ENCODE measurements at places on chromosomes 6 and 20.

- DNase-seq: no peak
These were observed 347.8 kb downstream of the CDKAL1 start for GRCh38 chr6:20882014-20882413.

DNA sequence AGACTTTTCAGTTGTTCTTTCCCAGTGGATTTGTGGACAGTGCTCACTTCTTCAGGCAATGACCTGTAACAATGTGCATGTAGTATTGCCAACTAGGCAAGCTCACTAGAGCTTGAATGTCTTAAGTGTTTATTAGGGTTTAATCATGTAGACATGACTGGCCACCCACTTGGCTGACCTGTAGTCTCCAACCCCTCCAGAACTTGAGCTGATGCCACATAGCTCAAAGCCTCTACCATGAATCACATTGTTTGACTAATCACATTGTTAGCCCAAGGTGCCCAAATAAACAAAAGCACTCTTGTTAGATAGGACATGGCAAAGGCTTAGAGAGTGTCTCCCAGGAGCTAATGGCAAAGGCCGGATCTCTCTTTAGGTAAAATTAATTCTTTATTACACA is 272.7 kb downstream of the GRIK2 start:
- DNase-seq: peak; percentile 14

GRCh38 chr6:170147832-170148708 is 142.8 kb downstream of the DLL1 start:
- DNase-seq: no peak

DNA sequence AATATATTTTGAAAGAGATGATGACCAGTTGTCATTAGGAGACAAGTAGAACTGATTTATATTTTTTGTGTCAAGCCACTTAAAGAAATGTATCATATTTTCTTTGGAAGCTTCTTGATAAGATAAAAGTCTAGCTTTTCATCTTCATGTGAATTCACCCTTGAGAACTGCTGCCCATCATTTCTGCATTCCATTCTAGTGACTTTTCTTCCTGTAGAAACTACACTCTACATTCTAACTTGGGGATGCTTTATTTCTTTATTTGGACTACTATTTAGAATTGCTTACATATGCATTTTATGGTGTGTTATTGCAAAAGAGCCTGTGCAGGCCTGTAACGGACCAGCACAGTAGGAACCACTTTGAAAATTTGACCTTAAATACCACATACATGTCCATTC is 335.0 kb upstream of the KCNQ5 start:
- no peak for DNase-seq

DNA sequence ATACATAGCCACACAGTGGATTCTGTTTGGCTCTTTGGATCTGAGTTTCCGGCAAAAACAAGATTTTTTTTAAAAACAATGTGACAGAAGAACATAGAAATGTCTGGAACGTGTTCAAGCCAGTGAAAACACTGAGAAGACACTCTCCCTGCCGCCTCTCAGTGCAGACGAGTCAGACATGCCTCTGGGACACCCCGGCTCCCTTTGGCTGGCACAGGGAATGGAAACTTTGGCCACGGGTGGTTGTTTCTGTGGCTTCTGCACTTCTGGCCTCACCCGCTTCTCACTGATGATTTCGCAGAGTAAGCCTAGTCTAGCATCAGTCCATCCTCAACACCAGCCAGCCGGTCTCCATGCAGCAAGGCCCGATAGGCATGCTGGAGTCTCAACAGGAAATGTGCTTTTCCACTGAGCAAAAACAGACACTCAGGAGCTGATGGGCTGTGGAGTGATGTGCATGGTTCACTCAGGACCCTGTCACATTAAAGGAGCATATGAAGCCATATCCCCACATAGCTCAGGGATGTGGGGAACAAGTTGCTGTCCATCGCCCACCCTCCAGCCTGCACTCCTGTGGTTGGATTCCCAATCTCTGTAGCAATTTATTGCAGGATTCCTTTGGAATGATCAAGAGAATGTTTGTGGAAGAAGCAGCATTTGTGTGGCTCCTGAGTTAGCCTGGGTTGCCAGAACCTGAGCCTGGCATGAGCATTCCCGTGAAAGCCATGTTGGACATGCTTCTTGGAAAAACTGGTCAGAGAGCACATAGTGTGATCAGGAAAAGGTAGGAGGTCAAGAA is 262.0 kb upstream of the RIN2 start:
- peak; percentile 44 for DNase-seq

DNA sequence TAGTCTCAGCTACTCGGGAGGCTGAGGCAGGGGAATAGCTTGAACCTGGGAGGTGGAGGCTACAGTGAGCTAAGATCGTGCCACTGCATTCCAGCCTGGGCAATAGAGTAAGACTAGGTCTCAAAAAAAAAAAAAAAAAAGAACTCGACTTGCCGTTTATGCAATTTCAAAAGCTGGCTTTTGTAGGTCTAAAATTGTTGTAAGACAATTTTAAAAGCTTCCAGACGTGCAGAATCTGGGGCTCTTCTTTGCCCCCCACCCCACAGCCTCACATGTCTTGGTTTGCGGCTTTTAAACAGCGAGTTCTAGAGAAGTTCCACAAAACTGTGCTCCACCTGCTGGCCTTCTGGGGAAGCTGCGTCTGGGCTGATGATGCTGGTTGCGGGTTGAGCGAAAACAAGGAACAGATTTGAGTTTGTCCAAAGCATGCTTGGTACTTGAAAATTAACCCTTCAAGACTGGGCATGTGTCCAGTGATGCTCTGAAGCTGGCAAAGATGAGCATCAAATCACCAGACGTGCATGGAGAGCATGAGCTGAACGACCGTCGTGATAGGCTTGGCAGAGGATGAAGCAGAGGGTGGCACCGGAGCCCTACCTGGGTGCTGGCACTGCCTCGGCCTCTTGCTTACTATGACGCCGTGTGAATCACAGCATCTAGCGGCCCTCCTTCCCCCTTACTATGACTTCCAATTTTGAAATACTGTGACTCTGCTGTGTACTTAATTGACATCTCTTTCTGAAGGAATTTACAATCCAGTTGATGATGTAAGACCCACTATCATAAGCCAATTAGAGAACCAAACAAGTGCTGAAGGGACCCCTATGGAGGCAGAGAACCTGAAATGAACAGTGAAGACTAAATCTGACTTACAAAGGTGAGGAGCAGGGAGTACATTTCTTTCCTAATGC is 171.4 kb downstream of the GMPR start:
- no peak for DNase-seq

GRCh38 chr20:41047975-41048305 is 19.3 kb downstream of the TOP1 start:
- no peak for DNase-seq

DNA sequence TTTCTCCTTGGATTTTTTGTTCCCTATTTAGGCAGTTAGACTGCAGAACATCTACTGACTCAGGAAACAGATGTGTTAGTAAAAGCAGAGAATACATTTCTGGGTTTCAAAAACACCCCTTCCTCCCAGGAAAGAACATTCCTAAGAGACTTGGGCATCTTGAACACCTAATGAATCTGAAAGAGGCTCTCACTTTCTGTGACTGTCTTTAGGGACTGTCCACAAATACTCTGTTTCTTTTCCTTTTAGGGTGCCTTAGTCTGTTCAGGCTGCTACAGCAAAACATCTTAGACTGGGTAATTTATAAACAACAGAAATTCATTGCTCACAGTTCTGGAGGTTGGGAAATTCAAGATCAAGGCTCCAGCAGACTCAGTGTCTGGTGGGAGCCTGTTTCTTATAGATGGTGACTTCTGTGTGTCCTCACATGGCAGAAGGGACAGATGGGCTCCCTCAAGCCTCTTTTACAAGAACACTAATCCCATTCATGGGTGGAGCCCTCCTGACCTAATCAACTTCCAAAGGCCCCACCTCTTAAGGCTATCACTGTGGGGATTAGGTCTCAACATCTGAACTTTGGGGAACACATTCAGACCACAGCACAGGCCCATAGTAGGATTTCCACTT is 19.4 kb upstream of the CCN5 start:
- DNase-seq: peak; percentile 49

DNA sequence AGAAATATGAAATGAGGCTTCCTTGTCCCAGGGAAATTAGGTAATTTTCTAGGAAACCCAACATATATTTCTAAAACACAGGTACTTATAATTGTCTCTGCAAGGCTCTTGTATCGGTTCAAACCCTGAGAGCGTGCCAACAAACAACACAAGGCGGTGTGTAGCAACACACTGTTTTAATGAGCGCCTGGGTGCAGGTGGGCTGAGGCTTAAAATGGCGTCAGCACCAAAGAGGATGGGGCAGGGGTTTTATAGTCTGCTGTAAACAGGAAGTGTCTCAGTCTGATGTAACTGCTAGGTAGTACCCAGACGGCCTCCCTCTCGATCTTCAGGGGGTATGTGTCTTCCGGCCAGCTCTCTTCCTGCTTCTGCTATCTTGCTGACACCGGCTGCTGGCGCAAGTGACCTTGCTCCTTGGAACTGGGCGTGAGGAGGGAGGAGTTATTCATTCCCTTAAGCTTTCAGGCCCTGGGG is 69.7 kb downstream of the EPB41L2 start:
- no peak for DNase-seq

DNA sequence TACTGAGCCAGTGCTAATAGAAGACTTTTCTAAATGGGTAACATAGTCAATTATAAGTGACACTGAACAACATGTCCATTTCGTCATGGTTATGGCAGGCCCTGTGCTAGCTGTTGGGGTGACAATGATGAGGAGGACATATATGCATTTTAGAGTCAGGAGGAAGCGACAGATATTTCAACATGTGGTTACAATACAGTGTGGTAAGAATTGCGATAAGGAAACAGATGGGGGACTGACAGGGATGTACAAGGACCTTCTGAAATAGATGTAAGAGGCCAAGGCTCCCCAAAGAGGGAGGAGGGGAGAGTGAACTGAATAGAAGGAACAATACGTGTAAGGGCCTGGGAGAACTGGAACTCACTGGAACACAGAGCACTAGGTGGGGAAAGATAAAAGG is 11.7 kb downstream of the MMP24 start:
- no peak for DNase-seq

DNA sequence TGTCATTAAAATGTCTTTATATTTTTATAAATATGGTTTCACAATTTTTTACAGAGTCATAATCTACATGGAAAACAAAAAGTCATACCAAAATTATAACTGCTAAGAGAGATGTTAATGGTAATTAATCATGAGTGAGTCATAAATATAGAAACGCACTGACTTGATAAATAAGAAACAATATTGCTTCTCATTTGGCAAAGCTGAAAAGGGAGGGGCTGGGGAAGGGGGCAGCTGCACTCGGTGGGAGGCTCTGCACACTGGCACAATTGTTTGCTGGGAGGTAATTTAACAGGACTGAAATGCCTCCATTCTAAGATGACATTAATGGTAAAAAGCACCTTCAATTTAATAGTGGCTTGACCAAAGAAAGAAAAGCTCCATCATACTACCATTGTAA is 133.3 kb upstream of the AGPAT4 start:
- DNase-seq: no peak

DNA sequence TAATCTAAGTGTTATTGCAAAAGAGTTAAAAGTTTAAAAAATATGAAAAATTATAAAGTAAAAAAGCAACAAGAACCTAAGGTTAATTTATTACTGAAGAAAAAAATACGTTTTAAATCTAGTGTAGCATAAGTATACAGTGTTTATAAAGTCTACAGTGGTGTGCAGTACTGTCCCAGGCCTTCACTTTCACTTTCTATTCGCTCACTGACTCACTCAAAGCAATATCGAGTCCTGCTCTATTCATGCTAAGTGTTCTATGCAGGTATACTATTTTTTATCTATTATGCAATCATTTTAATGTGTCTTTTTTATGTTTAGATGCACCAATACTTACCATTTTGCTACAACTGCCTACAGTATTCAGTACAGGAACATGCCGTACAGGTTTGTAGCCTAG is 113.0 kb downstream of the MANEA start:
- no peak for DNase-seq

DNA sequence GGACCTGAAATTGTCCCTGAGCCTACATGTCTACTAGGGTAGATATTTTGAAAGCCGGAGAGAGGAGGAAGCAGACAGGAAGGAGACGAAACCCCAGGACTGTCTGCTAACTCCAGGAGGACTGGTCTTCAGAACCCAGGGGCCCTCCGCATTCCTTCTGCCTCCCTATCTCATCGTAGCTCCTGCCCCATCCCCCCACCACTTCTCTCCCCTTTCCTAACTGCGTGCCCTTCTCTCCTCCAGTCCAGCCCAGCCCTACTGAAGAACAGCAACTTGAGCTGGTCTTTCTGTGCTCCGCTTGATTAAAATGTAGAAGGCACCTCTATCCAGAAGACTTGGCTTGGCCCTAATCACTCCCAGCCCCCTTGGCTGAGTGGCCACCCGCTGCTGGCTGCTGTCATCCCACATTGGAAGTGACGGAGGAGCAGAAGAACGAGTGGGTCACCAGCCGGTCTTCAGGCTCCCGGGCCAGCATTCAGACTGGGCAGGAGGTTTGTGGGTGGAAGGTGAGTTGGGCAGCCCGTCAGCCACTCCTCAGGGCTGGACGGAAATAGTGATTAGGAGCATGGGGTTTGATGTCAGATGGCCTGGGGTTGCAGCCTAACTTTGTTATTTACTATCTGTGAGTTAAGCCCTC is 28.8 kb upstream of the ANGPT4 start:
- DNase-seq: no peak

- DNase-seq: no peak
These were observed 100.0 kb upstream of the CITED2 start for GRCh38 chr6:139474145-139475108.

GRCh38 chr6:39881851-39882530 is 52.3 kb downstream of the MOCS1 start:
- peak; percentile 78 for DNase-seq

DNA sequence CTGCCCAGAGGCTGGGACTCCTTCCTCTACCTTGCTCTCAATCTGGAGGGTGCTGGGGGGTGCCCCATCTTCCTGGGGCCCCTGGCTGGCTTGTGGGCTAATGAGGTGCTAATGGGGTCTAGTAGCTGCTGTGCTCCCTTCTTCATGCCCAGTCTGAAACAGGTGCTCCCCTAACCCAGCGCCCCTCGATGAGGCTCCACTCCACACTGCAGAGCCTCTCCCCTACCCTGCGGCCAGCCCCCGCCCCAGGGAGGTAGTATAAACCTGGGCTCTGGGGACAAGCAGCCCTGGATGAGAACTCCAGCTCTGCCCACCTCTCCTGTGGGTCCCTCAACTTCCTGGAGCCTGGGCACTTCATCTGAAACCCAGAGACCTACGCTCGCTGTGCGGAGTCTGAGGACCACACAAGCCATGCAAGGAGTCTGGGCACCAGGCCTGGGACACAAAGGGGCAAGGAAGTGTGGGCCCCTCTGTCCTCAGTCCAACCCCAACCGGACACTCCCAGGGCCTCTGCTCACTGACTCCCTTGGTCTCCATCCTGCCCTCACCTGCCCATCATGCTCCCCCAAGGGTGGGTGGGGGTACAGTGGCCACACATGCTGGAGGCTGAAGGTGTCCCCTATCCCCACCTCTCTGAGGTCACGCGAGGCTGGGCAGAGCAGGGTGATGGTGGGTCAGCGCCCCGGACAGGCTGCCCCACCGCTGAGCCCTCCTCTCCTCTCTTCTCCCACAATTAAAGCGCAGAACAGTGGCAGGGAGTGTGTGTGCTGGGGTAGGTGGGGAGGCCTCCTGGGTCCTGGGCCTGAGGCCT is 6.1 kb downstream of the RPL10A start:
- no peak for DNase-seq

GRCh38 chr6:87274660-87275274 is 47.6 kb upstream of the SMIM8 start:
- peak; percentile 34 for DNase-seq

GRCh38 chr6:144535630-144536029 is 250.5 kb downstream of the UTRN start:
- DNase-seq: no peak

GRCh38 chr6:5080574-5080973 is 4.6 kb upstream of the PPP1R3G start:
- no peak for DNase-seq

- DNase-seq: no peak
These were observed 904.3 kb upstream of the FLRT3 start for GRCh38 chr20:15241681-15242080.

All from AG09309 (cell line).